ENCODE measurements at places on chromosomes 13 and 19.

GRCh38 chr19:29013325-29013724 lies 199.6 kb downstream of the UQCRFS1 start:
- no peak for DNase-seq

- DNase-seq, result no peak
These were observed 874 bp downstream of the TRIM28 start for GRCh38 chr19:58544591-58545285.

DNA sequence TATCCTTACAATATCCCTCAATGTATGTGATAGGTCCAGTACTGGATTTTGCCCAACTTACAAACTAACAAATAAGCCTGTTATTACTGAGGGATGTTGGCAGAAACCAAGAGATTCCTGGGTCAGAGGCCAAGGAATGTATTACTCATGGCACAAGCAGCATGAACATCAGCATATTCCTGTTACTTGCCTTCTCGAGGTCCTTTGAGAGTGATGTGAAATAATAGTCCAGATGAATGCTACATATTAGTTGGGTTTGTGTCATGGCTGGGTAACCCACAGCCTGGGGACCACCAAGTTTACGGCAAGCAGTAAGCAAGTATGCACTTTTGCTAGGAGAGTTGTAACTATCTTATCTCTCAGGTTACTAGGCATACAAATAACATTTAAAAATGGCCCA lies 384.5 kb upstream of the GPC6 start:
- no peak for DNase-seq

DNA sequence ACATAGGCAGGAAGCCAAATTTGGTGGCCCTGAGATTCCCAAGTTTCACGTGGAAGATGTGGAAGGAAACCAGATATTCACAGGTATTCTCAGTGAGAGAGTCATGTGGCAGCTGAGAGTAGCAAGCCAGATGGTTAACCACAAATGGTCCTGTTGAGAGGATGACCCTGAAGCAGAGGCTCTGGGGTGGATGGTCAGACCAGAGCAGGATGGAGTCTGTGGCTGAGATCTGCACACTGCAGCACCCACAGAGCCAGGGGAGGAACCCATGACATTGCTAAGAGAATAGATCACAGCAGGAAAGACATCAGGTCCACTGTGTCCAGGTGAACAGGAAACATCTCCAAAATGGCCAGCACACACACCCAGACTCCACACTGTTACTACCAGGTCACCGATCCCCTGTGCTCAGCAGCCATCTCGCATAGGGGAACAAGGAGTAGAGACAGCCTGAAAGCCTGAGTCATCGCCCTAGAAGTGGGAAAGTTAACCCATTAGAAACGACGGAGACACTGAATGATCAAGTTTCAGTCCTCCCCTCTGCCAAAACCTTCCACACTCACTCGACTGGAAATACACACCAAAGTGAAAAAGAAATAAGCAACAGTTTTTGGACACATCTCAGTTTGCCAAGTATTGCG lies 160.0 kb downstream of the RBM26 start:
- no peak for DNase-seq

- no peak for DNase-seq
These were observed 128.9 kb downstream of the COG6 start for GRCh38 chr13:39784347-39784746.

Measured in DMS 273 treated with DMSO at 0.1 percent for 48 hours (cell line).